ENCODE measurements at places on chromosomes 13 and 19.

DNA sequence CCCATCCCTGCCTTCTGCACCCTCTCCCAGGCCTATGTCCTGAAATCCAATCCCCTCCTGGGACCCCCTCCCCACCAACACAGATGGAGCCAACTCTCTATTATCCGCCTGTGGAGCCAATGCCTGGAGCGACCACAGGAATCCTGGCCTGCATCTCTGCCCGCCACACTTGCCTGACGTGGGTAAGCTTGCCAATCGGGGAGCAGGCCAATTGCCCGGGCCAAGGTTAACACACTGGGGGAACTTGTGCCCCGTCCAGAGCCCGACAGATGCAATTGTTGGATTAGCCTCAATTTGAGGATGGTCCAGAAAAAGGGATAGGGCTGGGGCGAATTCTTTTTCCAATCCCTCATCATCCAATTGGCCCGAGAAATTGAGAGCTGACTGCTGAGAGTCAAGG, 5.9 kb downstream of the WIZ start:
- no peak for DNase-seq

DNA sequence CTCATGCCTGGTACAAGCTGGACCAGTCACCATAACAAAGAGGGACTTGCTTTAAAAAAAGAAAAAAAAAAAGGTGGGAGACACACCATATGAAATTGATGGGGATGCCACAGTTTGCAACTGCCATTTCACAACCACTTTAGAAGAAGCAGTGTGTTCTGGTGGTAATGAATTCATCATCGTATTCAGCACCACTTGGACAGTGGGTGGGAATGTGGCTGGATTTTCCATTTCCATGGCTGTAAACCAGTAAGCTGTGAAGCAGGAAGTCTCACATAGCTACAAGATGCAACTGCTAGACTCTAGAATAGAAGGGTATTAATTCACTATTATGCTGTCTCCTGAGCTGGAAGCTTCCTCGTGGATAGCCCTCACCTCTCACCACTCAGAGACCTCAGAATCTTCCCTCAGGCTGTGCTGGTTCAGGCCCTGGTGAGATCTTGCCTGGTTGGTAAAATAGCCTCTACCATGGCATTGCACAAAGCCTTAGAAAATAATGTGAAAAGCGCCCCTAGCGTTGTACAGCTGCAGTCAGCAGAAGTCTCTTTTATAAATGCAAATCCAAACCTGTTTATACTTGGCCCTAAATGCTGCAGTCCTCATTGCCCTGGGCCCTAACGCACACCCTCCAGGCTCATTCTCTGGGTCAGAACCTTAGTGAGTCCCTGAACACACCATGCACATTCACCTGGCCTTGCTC, 150.7 kb downstream of the KCTD15 start:
- DNase-seq: no peak

DNA sequence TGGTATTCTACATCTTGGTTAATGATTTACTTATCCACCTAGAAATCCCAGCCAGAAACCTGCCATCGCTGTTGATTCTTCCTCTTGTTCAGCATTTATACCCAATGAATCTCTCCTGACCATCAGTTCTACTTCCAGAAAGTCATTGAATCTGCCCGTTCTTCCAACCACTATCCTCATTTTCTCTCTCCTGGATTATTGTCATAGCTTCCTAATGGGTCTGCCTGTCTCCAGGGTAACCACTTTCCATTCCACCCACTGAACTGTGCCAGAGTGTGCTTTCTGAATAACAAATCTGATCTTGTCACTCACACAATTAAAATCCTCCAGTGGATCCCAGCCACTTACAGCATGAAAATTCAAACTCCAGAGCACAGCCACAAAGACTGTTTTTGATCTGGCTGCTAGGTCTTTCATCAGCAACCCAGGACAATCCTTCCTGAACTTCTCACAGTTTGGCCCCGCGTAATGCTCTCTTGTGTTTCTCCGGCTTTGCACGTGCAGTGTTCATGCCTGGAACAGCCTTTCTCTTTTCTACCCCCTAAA, 330.6 kb downstream of the SPRY2 start:
- no peak for DNase-seq

DNA sequence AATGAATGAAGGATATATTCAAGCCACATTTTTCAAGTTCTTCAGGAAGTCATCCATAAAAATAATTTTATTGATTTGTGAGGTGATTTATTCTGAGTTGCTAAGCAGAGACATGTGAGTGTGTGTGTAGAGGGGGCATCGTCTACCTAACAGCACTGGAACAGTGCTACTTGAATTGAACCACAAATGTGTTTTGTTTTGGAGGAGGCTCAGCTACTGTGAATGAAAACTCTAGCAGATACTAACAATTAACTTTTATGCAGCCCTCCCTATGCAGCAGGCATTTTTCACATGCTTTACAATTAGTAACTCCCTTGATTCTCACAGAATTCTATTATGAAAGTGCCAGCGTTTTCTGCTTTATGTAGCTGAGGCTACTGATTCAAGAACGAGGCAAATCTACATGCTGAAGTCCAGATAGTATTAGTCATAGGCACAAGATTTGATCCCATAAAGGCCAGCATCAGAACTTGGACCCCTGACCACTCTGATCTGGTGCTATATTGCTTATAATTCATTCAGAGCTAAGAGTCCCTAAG, 103.7 kb downstream of the MYO16 start:
- no peak for DNase-seq

- no peak for DNase-seq
Observed at GRCh38 chr19:10935371-10936059, 6.9 kb downstream of the TIMM29 start.

DNA sequence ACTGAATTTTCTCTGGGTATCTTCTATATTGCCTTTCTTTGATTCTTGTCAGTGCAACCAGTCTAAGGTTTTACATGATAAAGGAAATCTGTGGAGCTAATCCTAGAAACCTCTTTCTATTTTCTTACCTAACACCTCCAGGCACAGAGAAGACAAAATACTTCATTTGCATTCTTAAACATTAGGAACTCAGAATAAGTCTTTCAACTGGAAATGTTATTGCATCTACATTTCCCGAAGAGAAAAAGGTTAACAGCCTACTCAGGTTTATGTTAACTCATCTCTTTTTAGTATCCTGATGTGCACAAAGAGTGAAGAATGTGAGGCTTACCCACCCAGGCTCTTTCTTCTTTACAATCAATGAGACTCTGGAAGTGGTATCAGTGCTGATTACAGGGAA, 106.7 kb downstream of the PCCA start:
- DNase-seq: no peak

- no peak for DNase-seq
Observed at GRCh38 chr19:10217085-10217484, 14.0 kb downstream of the S1PR2 start.

- DNase-seq: no peak
Observed at GRCh38 chr19:7595466-7596133, at the start of gene CAMSAP3. CAMSAP3 (plus strand) TSS chr19:7595863; CDS start chr19:7596003, 140 bp downstream.

DNA sequence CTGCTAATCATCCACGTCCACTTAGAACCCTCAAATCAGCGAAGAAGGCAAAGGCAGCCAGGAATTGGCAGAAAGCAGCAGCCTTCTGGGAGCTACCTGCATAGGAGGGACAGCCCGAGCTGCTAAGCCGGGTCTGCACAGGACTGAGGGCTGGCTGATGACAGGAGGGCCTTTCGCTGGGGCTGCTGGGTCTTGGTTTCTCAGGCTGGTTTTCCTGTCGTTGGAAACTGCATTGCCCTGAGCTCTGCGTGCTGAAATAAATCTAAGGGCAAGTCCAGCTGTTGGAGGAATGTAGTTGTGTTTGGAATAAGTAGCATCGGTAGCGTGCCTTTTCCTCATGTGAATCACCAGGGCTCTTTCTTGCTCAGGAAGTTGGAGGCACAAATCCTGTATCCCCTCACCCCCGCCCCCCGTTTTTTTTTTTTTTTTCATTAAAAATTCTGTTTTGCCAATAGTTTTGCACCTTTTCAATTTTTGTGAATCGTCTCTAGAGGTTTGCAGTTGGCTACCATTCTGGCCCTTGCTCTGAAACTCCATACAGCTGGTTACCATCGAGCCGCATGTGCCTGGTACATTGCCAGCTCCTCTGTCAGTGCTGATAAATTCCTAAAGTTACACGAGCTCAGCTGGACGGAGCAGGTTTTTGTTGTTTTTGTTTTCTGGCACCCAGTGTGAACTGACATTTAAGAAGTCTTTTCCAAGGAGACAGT, 193.9 kb upstream of the RNF113B start:
- no peak for DNase-seq

DNA sequence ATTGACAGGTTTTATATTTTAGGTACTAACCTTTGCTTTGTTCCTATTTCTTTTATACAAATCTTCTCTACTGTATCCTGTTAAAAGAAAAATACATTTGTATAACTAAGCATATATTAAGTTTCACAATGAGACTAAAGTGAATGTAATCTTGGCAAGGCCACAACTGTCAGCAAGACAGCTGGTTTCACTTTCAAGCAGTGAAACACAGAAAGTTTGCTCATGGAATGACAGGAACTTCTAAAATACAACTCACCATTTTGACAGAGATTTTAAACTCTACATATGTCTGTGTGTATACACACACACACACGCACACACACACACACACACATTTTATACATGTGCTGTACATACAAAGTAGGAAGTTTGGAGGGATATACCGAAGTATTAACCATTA, 53.3 kb downstream of the PARP4 start:
- DNase-seq: no peak

DNA sequence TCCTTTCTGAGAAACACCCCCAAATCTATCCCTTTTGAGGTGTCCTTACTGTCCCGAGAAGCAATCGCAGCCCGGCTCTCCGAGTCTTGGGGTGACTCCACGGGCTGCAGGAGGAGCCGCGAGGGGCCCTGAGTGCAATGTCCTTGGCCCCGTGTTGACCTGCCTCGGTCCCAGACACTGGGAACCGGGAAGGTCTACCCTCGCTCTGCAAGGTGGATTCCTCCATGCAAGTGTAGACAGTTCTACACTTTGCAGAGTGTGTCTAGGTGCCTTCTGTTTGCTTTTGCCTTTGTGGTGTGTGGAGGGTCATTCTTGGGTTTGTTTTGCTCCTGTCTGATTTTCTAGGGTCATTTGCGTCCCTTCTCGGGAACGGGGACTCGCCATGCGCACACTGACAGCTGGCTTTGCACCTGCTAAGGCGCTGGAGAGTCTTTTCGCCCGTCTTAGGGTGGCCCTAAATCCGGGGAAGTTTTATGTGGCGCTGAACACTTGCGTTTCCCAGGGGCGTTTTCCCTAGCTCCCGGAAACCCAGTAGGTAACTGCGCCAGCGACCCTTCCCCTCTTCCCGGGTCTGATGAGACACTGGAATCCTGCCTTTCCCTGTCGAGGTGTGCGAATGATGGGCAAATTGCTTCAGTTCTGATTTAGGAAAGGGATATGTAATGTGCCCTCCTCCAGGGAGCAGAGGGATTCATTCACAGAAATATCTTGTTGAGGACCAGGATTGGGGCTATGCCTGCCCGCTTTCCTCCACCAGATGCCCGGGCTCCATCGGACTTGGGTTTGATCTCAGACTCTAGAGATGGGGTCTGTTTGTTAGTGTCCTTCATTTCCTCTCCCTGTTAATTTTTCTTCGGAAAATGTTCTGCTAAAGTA, 755 bp downstream of the SERTM1 start:
- DNase-seq: no peak

DNA sequence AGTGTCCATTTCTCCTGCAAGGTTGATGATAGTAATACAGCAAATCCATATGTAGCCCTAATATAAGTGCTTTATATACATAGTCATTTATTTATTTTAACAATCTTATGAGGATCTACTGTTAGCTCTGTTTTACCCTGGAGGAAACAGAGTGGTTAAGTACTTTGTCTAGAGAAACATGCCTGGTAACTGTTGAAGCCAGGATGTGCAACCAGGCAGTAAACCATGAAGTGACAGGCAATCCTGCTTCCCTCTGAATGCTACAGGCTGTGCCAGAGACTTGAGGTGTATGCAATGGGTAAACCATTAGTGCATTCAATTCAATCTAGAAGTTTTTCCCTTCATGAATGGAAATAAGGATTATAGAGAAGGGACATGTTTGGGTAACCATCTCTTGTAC, 911.0 kb downstream of the PCDH17 start:
- DNase-seq: no peak

GRCh38 chr13:19592657-19593180, 31.4 kb upstream of the TPTE2 start:
- DNase-seq: no peak

- no peak for DNase-seq
Observed at GRCh38 chr13:31081316-31081715, 80.4 kb downstream of the HSPH1 start.

- no peak for DNase-seq
Observed at GRCh38 chr19:29800100-29800825, 11.5 kb upstream of the CCNE1 start.

- DNase-seq: no peak
Observed at GRCh38 chr19:13063461-13064091, 39.1 kb downstream of the LYL1 start.

DNA sequence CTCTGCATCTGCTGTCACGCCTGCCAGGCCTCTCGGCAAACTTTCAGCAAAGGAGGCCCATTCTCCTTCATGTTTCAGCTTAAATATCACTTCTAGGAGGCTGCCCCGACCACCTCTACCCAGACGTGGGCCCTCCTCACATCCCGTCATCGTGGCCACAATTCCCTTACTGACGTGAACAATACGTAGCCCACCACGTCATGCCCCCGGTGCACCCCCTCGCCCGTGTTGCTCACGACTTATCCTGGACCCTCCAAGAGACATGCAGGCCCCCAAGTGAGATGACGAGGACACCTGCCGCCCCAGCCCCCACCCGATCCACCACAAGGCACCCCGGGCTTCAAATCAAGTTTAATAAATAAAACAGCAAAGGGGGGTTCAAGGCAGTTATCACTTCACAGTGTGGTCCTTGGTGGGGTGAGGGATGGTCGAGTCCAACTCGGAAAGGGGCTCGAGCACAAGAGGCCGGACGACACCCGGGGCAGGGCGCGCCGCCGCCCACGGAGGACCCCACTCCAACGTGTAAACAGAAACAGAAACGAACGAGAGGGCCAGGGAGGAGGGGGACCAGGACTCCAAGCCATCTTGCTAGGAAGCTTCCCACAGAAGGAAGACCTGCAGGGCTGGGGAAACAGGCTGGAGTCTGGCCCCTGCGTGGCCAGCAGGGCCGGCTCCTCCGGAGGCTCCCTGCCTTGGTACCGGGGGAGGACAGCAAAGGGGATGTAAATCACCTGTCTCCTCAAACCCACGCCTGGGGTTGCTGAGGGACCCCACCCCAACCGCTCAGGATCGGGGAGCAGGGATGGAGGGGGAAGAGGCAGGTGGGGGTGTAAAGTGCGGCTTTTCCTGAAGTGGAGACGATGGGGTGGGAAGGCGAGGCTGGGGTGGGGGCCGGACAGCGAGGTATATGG, 14.3 kb upstream of the PLPP2 start:
- no peak for DNase-seq

- no peak for DNase-seq
Observed at GRCh38 chr13:110305949-110306339, 1.0 kb downstream of the COL4A1 start.
